Adipocyte (in vitro differentiated cells): ENCODE measurements at places on chromosomes 5 and 9.

GRCh38 chr5:68331192-68332079, 115.9 kb downstream of the PIK3R1 start:
- DNase-seq, result no peak

DNA sequence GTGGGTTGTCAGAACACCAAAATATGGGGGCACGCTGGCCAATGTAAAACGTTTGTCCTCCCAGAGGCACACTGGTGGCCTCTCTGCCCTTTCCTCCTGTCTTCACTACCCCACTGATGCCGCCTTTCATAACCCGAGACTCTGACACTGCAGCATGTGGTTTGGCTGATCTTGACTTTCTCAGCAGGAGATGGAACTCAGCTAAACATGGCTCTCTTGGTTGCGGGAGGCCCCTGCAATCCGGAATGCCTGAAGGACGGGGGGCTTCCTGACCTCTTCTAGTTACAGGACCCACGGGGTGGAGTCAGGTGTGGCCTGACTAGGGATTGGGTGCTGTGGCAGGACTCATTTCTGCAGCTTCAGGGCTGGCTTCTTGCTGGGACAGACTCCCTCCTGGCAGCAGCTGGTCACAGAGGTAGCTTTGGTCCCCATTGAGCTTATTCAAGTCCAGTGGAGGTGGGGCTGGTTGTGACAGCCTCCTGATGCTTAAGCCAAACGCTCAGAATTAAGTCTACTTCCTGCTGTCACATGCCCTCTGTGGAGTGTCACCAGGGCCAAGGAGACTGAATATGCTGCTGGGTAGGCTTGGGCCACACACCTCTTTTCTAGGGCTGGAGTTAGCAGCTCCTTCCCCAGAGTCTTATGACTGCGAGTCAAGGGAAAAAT, 44.2 kb downstream of the NXNL2 start:
- no peak for DNase-seq

DNA sequence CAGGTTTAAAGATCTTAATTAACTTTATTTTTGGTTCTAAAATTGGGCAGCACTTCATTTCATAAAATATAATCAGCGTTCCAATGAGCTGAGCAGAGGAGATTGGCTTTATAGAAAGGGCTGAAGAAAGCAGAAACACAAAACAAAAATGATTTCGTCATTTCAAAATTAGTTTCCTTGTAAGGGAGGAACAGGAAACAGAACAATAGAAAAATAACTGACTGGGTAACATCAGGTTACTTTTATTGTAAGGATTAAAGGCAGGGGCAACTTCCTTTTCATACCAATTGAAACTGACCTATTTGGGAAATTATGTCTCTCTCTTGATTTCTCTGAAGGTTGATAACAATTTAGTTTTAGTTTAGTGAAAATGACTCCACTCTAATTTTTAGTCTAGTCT, 157.1 kb downstream of the ATP10B start:
- no peak for DNase-seq

DNA sequence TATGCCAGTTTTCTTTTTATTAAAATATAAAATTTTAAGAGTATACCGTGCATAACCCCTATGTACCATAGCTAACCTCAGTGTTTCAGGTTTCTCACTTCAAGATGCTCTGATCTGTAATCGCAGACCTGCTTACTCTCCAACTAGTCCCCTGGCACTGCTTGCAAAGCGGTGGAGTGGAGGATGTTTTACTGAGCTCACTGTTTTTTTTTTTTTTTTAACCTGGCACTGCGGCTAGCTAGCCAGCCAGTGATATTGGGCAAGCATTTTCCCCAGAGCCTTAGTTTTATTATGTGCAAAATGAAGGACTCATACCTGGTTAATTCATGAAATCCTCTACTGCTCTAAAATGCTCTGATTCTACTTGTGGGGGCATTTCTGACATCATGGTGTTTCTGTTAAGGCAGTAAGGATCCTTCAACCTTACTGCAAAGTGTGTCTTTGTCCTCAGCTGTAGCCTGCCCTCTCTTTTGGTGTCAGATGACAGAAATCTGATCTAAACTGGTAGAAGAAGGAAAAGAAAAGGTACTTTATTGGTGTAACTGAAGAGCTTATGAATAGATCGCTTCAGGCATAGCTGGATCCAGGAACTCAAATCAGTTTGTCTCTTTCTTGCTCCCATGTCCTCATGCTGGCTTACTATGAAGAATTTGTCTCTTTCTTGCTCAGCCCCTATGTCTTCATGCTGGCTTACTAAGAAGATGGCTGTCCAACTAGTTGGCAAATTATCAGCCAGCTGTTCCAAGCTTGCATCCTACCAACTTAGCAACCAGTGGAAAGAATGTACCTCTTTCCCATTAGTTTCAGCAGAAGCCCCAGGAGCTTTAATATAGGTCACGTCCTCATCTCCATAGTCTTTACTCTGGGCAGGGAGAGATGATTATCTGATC, 59.8 kb downstream of the DOCK2 start:
- DNase-seq, result peak; percentile 69

GRCh38 chr5:86679529-86679928, 61.8 kb downstream of the COX7C start:
- DNase-seq, result peak; percentile 67

GRCh38 chr5:168600409-168600808, 21.2 kb upstream of the PANK3 start:
- peak; percentile 83 for DNase-seq

- DNase-seq, result no peak
Observed at GRCh38 chr5:164000819-164001218, 495.4 kb downstream of the MAT2B start.

GRCh38 chr5:18749763-18750162, 1115.5 kb downstream of the TAF11L14 start:
- no peak for DNase-seq

DNA sequence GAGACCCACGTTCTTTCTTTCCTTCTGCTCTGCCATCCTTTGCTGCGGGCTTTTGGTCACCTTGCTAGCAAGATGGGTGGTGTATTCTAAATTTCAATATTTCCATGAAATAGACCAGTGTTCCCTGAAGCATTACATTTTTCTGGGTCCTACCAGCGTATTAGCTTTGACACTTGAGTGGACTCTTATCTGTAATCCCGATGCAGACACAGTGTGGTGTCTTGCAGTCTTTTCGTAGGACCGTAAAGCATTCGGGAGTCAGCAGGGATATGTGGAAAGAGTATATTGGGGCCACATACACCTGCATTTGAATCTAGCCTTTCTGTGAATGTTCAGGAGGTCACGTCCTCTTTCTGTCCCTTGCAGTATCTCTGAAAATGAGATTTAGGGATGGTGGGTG, 124.7 kb upstream of the CPEB4 start:
- no peak for DNase-seq

DNA sequence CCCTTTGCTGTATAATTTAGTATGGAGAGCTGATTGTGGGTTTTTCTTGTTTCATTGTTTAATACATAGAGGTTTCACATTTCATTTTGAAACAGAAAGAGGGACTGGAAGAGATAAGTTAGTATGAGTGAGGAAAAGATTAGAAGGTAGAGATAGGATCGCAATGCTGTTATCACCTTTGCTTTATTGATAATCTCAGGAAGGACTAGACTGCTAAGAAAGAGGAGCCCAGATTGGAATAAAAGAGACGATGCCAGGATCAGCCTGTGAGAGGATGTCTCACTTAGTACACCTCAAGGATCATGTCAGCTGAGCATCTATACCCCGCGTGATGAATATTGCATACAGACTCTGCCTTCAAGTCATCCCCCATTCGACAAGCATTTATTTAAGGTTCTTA, 178.0 kb upstream of the DMAC1 start:
- no peak for DNase-seq

- DNase-seq, result no peak
Observed at GRCh38 chr5:133286483-133286882, 234.7 kb downstream of the HSPA4 start.

- DNase-seq, result peak; percentile 77
Observed at GRCh38 chr5:177366528-177367322, 9.0 kb downstream of the RGS14 start.

- DNase-seq, result no peak
Observed at GRCh38 chr9:81656004-81656403, 33.3 kb downstream of the TLE1 start.

DNA sequence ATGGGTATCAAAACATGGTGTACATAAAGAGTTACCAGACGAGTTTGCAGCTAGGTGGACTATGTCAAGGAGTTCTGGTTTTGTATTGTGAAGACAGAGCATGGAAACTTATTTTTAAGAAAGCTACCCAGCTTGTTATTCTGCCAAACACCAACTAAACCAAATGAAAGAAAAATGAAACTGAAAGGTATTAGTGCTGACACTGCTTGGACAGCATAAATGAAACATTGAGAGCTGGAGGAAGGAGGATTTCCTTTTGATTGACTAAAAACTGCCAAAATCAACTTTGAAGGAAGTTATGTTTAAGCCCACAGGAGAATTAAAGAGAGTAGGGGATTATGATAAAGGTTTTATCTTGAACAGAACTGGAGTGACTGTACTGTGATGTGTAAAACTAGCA, 766.2 kb downstream of the PTPRD start:
- no peak for DNase-seq

GRCh38 chr5:163938595-163938994, 433.2 kb downstream of the MAT2B start:
- DNase-seq, result peak; percentile 69
